Frontal cortex (tissue), 4 donors: ENCODE measurements at places on chromosomes 12 and 14. TPM values are rescaled to one million over a fixed set of nuclear protein-coding genes. Genes with fewer than 3 reads are reported as not detected.

Gene CNPY2
- 42.8 TPM for total RNA-seq

DNA sequence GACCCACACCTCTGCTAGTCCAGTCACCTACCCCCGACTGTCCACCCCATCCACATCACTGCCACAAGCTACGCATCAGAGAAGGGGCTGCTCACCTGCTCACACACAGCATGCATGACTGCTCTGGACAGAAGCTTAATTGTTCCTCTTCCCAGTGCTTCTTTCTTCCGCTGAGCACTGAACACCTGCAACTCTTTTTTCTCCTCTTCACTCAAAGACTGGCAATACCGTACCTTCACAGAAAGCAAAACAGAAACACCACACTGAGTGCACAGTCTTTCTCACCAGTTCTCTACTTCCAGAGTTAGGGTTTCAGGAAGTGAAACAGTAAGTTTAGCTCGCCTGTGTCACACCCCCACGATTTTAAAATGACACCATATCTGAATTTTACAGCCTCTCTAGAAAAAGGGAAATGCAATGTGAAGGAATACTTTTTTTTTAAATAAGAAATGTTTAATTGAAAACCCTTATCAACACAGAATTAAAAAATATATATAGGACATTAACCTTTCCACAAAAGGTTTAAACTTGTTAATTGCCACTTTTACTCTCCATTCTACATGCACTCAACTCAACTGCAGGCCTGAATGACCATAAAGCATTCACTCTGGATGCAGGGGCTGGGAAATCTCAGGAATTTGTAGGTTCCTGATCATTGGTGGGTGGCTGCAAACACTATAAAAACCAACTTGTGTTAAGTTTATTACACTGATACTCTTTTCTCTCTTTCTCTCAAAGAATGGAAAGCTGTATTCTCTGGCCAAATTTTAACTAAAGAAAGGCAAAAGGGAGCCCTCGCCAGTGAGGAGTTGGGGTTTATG, 120.0 kb downstream of the PRICKLE1 start:
- no peak for DNase-seq

Gene TAS2R43
- 3.7 TPM for total RNA-seq

DNA sequence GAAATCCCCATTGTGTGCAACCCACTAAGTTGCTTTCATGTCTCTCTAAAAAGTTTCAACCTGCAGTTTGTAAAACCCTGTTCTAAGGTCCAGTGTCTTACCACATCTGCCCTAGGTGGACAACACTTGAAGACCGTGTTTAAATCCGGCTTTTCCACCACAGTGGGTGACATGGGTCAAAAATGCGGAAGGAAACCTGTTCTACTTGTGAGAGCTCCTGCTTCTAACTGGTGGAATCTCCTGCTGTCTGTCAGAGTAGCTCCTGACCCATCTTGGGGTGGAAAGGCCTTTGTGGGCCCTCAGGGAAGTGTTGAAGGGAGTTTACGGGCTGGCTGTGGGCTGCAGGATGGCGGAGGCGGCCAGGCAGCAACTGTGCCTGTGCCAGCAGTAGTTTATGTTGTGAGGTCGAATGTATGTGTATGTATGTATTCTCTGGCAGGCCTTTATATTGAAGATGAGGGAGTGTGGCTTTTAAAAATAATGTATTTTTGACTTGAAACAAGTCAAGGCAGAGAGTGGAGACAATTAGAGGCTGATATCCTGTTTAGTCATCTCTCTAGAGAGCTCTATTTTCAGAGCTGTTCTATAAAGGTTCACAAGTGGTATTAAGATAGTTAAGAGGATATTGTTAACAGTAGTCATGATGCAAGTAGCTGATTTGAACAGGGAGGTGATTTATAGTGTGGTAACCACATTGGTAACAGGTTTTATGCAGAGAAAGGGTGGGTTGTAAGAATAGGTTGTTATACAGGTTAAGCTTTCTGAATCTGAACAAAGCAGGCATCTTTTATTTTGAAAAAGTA, 67.0 kb downstream of the PRKCH start:
- DNase-seq = no peak

Gene GLT1D1
- total RNA-seq = 11.0 TPM

DNA sequence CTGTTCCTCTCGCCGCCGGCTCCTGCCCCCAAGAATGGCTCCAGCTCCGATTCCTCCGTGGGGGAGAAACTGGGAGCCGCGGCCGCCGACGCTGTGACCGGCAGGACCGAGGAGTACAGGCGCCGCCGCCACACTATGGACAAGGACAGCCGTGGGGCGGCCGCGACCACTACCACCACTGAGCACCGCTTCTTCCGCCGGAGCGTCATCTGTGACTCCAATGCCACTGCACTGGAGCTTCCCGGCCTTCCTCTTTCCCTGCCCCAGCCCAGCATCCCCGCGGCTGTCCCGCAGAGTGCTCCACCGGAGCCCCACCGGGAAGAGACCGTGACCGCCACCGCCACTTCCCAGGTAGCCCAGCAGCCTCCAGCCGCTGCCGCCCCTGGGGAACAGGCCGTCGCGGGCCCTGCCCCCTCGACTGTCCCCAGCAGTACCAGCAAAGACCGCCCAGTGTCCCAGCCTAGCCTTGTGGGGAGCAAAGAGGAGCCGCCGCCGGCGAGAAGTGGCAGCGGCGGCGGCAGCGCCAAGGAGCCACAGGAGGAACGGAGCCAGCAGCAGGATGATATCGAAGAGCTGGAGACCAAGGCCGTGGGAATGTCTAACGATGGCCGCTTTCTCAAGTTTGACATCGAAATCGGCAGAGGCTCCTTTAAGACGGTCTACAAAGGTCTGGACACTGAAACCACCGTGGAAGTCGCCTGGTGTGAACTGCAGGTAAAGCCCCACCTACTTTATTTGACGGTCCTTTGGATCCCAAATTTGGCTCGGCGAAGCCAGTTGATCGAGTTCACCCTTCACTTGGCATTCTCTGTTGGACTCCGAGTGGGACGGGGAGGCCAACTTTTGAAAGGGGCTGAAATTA, 1.5 kb downstream of the WNK1 start:
- peak; percentile 31 for DNase-seq

DNA sequence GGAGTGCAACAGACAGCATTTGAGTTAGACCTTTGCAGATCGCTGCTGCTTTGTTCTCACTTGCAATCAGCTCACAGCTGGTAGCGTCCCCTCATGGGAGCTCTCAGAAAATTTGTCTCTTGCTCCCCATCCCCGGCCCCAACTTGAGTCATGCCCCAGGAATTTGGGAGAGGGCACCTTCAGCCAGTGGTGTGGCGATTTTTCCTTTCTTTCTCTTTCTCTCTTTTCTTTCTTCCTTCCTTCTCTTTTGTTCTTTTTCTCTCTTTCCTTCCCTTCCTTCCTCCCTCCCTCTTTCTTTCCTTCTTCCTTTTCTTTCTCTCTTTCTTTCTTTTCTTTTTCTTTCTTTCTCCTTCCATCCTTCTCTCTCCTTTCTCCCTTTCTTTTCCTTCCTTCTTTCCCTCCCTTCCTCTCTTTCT, 34.2 kb upstream of the MAP1LC3B2 start:
- no peak for DNase-seq

Gene COX8C
- not detected for total RNA-seq

Gene CARMIL3
- total RNA-seq = 18.8 TPM

DNA sequence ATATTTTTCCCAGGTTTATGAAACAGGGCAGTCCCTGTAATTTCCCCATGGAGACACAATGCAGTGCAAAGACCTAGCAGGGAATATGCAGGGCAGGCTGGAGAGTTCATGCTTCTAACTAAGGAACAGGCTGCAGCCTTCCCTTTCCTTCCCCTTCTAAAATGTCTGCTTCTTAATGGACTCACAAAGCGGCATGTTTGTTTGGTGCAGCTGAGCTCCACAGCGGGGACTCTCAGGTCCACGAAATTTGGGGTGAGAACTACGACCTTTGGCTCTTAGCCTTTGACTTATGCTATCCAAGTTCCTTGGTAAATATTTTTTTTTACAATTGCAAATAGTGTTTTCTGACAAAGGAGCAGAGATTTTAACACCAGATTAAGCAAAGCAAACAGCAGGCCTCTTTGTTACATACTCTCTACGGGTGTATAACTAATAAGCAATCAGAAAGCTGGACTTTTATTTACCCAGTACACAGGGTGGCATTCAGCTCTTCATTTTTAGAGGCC, 323.6 kb downstream of the ZFP36L1 start:
- DNase-seq = no peak

- DNase-seq = no peak
Measured at GRCh38 chr14:30291216-30291615, 267.7 kb upstream of the G2E3 start.

- DNase-seq = no peak
Measured at GRCh38 chr14:90349739-90350138, 18.0 kb upstream of the NRDE2 start.

Gene PRH2
- total RNA-seq = not detected

Gene ERP27
- total RNA-seq = not detected

DNA sequence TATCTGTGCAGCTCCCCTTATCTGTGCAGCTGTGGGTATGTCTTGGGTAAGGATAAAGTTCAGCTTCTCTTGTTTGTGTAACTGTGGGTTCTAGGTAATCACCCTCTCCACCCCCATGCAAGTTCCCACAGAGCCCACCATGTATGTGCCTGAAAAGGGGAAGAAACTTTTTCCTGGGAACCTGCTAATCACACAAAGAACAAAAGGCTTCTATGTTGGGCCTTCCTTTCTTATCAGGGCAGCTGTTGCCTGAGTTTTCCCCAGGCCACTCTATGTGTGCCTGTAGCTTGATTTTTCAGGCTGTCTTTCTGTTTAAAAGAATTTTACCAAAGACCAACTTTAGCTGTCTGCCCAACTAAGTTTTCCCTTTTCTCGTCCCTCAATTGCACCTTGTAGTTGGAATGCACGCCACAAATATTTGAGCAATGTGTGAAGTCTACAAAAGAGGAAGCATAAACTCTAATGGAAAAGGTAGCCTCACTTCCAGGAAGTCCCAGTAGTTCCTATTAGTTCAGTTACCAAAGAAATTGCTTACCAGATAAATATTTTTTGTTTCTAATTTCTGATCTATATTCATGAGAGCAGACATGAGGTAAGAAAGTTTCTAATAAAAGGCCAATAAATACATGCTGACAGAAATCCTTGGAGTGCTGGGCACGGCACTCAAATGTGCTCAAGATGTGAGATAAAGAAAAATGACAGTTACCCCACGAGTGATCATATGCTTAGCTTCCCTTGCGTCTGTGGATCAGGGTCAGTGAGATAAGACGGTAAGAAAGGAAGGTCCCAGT, 2.7 kb upstream of the GALC start:
- DNase-seq = no peak

GRCh38 chr12:24562771-24563431, 386.0 kb downstream of the BCAT1 start:
- peak; percentile 55 for DNase-seq

Gene SPTLC2
- 23.2 TPM for total RNA-seq

Gene FAM181A
- 2.4 TPM for total RNA-seq

Gene ACVRL1
- 9.4 TPM for total RNA-seq

DNA sequence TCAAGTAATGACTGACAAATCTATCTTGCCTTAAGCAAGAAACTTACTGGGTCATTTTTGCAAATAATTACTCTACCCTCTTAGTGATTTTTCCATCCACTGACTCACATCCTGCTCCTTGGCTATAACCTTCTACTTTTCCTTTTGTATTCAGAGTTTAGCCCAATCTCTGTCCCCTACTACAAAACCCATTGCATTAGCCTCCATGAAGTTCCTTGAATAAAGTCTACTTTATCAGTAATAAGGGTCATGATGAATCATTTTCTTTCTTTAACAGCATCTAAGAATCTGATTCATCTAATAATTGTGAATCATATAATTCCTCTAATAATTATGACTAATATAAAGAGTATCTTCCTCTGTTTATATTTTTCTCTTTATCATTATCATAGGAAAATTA, 132.6 kb downstream of the NTS start:
- no peak for DNase-seq

GRCh38 chr14:51610771-51611170, 40.9 kb upstream of the FRMD6 start:
- no peak for DNase-seq

- DNase-seq = no peak
Measured at GRCh38 chr12:106276032-106276740, 26.3 kb upstream of the TCP11L2 start.

- no peak for DNase-seq
Measured at GRCh38 chr12:124018539-124018938, 45.5 kb downstream of the ZNF664 start.

Gene PPP1R1A
- total RNA-seq = 10.6 TPM

- no peak for DNase-seq
Measured at GRCh38 chr12:124869059-124869665, 5.5 kb upstream of the SCARB1 start.

GRCh38 chr12:93573552-93574223, 1.2 kb downstream of the SOCS2 start:
- DNase-seq = no peak

DNA sequence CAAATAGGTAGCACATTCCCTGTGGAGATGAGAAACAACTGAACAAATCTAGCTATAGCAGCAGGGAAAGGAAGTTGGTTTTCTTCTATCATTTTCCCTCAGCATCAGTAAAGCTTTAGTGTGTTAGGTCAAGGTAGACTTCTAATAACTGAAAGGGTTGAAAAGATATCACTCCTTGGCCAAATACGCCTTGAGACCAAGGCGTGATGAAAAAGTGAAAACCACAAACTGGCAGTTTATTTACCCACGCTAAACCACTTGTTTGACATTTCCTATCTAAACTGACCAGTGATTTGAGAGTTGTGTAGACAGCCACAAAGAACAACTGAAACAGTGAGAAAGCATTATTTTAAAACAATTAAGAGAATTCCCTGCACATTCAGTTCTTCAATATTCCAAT, 99.6 kb upstream of the SOX5 start:
- no peak for DNase-seq

Gene TMCC3
- 9.0 TPM for total RNA-seq

Gene KANSL2
- 78.3 TPM for total RNA-seq

Gene PPFIA2
- 152 TPM for total RNA-seq

DNA sequence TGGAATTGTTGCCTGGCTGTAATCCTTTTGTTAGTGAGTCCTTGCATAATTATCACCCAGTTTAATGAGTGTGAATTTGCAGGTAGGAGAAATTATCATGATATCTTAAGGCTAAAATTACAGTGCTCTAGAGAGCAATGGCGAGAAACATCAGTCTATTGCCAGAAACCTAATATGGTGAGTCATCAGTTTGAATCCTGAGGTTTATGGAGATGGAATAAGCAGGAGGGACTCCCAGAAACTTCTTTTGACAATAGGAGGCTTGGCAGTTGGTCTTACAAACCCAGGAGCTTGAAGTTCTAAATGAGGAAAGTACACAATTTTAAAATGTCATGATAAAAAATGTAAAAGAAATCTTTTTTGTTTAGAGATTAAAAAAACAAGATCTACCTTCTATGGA, 31.5 kb upstream of the CRADD start:
- DNase-seq = no peak

DNA sequence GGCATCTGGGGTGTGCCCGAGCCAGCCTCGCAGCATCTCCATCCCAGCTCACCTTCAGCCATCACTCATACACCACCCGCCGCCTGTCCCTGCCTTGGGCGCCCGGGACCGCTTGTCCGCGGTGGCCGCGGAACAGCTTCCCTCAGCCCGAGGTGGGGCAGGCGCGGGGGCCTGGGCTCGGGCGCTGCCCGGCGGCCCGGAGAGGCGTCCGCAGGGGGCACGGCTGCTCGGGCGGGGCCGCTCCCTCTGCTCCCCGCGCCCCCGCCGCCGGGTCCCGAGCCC, 430 bp downstream of the SLC41A2 start:
- peak; percentile 43 for DNase-seq
